ENCODE measurements at places on chromosomes 13 and 19.

DNA sequence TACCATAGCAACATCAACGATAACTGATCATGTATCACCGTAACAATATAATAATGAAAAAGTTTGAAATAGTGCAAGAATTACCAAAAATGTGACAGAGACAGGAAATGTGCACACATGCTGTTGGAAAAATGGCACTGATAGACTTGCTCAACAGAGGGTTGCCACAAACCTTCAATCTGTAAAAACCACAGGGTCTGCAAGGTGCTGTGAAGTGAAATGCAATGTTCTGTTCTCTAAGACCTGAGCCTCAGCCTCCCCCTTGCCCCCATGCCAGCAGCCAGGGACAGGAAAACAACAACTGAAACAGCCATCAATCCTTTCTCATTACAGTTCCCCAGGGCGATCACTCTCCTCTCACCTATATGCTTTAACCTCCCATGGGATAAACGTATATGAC lies 88.4 kb downstream of the USP12 start:
- DNase-seq = no peak

DNA sequence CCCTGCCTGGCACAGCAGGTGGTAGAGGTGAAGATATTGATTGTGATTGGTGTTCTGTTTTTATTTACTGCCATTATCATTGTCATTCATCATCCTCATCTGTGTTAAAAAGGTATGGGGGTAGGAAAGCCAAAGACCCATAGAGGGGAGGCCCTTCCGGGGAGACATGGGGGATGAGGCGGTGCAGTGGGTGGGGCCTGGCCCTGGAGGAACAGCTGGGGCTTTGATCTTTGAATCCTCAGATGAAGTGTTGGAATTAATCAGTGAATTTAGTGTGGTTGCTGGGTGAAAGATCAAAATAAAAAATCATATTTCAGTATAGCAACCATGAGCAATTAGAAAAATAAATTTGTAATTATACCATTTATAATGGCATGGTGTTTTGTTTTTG lies 7.4 kb downstream of the PTH2 start:
- no peak for DNase-seq

- DNase-seq = no peak
These were observed 545.8 kb downstream of the LIG4 start for GRCh38 chr13:107669391-107669993.

DNA sequence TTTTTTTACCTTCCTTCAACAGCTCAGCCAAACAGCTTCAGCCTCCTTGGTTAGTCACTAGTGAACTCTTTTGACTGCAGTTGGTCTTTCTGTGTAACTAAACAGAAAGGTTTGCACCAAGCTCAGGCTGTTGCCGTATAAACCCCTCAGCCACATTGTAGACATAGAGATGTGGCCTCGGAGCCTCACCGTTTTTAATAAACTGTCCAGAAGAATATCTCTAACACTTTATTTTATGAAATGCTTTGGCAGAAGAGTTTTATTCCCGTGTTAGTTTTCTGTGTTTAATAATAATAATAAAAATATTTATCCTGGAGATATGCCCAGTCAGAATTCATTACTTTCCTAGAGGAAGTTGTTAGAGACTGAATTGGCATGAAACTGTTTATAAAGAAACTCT lies 171.7 kb upstream of the MAB21L1 start:
- no peak for DNase-seq

DNA sequence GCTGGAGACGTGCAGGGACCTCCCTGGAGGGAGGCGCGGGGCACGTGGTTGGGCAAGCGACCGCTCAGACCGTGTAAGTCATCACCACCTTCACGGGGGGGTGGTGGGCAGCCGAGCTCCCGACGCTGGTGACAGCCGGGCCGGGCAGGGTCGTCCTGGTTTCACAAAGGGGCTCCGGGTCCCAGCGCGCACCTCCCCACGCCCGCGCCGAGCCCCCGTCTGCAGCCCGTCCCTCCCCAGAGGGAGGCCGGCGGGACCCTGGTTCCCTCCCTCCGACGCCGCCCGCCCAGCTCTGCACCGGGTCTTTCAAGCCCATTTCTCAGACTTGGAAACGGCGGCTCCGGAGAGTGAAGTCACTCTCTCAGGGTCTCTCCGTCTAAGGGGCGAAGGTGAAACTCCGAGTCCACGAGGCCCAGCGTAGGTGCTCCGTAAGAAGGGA lies 729 bp upstream of the ARID3A start:
- DNase-seq = no peak

GRCh38 chr13:37997641-37998040 lies 128.1 kb upstream of the TRPC4 start:
- DNase-seq = no peak

DNA sequence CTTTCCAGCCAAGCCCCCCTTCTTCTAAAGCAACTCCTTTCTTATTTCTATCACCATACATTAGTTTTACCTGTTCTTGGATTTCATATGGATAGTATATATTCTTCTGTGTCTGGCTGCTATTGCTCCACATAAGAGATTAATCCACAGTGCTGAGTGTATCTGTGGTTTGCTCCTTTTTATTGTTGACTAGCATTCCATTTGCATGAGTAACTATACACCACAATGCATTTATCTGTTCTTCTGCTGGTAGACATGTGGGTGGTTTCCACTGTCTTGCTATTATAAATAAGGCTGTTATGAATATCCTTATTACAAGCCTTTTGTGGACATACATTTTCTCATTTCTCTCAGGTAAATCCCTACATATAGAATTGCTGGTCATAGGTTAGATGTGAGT lies 138.2 kb downstream of the SLC7A1 start:
- peak; percentile 63 for DNase-seq

- DNase-seq = peak; percentile 56
These were observed 34.9 kb downstream of the DNAJC15 start for GRCh38 chr13:43058318-43058674.

GRCh38 chr13:99103536-99103935 lies 97.1 kb upstream of the UBAC2 start:
- DNase-seq = no peak

- DNase-seq = no peak
These were observed 12.7 kb downstream of the EHD2 start for GRCh38 chr19:47725759-47726401.

DNA sequence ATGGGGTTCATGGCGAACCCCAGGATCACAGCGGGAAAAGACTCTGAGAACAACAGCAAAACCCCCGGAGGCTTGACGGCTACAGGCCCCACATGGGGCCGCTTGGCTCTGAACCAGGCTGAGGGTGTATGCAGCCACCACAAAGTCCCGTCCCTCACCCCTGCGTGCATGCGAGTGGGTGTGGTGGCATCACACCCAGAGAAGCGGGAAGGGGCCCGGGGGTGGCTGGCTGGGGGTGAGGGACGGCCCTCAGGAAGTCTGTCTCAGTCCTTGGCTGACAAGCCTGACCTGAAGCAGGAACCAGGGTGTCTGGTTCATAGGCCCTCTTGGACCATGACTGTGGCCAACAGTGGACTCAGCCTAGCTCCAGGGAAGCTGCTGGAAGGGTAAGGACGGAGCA lies 34.2 kb downstream of the CEBPG start:
- DNase-seq = no peak

DNA sequence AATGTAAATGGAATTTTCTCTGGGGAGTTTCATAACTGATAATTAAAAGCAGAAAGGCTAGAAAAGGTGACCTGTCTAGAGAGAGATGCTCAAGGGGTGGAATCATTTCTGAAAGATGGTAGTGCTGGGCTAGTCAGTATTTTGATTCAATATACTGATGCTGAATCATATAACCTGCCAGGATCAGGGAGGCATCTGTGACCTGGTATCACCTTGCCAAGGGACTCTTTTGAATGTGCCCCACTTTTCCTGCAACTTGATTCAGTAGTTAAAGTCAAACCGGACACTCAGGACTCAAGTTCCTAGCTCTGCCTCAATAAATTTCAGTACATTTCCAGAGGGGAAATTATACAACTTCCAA lies 15.8 kb downstream of the LCP1 start:
- no peak for DNase-seq

DNA sequence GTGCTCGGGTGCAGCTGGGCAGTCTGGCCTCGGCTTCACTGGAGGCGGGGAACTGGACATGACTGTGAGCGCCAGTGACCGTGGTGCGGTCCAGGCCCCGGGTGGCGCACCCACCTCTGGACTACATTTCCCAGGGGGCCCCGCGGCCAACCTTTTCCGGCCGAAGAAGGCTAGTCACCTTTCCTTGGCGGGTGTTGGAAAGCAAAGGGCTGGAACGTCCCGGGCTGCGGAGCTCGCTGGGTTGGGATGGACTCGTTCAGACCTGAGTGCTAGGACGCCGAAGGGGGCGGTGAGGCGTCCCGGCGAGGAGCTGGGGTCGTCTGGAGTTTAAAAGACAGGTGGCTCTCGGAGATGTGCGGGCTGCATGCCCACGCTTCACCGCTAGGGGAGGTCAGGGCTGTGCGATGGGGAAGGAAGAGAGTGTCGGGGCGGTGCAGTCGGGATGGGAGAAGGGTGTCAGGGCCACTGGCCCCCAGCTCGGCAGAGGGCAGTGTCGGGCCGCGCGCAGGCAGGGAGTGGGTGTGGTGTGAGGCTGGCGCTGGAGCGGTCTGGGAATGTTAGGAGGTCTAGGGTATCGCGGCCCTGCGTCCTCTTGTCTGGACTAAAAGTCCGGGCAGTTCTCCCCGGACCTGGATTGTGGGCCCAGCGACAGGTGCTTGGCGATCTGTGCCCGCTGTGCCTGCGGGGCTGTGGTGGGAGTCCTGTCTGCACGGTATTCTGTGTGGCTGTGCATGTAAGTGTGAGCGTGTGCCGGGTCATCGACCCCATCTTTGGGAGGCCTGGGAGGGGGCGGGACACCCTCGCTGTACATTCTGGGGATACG lies 57.1 kb downstream of the ZNF568 start:
- no peak for DNase-seq

DNA sequence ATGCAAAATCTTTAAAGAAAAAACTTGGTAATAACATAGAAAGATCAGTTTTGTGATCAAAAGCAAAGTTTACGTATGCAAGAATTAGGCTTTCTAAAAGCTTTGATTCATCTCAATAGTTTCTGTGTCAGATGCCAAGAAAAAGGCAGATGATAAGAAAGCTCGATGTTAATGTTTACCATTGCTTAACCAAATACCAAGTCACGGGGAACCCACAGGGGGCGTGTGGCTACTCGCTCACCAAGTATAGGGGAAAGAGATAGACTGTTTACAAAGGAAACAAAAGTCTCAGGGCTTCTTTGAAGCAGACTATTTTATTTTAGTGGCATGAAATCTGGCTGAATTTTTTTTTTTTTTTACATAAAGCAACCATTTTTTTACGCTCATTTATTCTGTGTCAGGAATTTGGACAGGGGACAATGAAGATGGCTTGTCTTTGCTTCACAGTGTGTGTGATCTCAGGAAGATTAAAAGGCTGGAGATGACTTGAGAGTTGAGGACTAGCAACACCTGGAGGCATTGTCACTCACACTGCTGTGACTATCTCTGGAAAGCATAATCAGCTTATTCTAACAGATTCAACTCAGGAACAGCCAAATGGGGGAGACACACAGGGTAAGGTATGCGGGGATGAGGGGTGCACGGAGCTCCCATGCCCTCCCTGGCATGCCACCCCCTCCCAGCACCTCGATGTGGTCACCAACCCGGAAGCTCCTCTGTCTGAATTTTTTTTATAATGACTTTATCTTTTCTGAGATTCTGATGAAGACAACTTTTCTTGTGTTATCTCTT lies 24.9 kb downstream of the RCBTB1 start:
- DNase-seq = no peak

GRCh38 chr13:43127103-43127798 lies 103.9 kb downstream of the DNAJC15 start:
- no peak for DNase-seq

DNA sequence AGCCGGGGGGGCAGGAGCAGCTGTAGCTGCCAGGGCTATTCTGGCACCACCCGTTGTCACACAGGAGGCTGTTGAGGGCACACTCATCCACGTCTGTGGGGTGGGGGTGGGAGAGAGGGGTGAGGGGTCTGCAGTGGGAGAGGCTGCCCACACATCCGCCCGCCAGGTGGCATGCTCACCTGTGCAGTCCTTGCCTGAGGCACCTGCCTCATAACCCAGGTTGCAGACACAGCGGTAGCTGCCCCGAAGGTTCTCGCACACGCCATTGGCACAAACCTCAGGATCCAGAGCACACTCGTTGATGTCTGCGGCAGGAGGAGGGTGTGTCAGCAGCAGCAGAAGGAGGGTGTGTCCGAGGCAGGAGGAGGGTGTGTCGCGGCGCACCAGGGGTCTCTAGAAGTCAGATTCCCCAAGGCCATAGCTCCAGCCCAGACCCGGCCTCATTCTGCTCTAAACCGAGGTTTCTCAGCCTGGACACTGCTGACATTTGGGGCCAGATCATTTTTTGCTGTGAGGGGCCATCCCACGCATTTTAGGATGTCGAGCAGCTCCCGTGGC lies 20.3 kb downstream of the FBN3 start:
- no peak for DNase-seq

GRCh38 chr13:40220299-40220935 lies 446.0 kb downstream of the FOXO1 start:
- no peak for DNase-seq

DNA sequence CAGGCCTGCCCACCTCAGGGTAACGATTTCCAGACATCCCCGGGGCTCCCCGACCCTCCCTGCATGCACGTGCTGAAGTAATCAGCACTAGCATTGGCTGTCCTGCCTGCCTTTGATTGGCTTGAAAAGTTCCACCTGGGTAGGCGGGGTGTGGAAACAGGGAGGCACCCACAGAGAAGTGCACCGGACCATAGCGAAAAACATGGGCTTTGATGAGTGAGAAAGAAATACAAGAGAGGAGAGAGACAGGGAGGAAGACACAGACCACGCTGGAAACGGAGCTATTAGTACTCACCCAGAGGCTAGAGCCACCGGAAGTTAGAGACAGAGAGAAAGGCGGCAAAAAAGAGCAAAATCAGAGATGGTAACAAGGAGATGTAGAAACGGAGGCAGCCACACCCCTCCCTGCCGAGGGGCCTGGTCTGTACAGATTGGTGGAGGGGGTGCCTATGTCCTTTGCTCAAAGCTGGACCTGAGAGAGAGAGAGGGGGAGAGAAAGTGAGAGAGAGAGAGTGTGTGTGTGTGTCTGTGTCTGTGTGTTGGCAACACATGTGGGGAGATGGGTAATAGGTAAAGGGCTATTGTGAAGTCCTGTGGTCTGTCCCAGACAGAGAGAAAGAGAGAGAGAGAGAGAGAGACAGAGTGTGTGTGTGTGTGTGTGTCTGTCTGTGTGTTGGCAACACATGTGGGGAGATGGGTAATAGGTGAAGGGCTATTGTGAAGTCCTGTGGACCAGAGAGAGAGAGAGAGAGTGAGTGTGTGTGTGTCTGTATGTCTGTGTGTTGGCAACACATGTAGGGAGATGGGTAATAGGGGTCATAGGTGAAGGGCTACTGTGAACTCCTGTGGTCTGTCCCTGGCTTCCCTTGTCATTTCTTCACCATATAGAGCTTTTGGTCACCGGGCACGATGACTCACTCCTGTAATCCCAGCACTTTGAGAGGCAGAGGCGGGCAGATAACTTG lies 2.9 kb downstream of the CGB3 start:
- DNase-seq = no peak

Data from AG04449 (cell line).